Right kidney (tissue), 9 donors: ENCODE measurements at places on chromosomes 7 and 10.
A peak's percentile ranks its signal among the peaks of the same experiment; 100 is the strongest.

- no peak for DNase-seq
These were observed 74.6 kb downstream of the CREM start for GRCh38 chr10:35201234-35201633.

DNA sequence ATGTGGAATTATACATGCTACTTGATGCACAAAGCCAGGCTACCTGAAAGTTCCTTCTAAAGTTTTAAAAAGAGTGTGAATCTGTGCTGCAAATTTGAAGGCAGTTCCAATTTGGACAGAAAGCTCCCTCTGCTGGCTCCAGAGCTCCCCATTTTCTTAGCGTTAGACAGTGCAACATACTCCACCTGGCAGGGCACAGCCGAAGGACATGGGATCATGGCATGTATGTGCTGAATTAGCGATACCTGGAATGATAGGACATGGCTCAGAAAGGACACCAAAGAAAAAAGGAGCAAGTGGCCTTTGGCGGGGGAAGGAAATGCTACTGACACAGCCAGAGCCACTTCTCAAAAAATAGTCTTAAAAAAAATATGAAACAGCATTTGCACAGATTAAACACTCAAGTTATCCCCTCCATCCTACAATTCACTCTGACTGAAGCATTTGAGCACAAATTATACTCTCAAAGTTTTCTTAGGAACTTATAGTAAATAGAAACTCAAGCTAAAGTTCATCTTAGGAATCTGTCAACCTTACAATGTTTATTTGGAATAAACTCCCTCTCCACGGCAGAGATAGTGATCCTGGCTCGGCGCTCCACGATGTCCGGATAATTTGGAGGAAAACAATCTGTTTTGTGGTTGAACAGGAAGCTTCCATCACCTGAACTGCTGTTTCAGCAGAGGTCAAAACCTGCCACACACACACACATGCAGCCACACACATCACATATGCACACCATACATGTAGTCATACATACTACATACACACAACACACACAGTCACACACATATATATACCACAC is 80.0 kb downstream of the C7orf25 start:
- peak; percentile 40 for DNase-seq

DNA sequence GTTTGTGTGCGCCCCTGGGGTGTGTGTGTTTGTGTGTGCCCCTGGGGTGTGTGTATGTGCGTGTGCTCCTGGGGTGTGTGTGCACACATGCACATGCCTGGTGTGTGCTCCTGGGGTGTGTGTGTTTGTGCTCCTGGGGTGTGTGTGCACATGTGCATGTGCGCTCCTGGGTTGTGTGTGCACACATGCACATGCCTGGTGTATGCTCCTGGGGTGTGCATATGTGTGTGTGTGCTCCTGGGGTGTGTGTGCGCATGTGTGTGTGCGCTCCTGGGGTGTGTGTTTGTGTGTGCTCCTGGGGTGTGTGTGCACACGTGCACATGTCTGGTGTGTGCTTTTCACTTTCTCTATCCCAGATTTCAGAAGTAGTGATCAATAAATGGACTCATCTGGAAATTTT is 321.0 kb downstream of the WDR37 start:
- DNase-seq, result no peak

DNA sequence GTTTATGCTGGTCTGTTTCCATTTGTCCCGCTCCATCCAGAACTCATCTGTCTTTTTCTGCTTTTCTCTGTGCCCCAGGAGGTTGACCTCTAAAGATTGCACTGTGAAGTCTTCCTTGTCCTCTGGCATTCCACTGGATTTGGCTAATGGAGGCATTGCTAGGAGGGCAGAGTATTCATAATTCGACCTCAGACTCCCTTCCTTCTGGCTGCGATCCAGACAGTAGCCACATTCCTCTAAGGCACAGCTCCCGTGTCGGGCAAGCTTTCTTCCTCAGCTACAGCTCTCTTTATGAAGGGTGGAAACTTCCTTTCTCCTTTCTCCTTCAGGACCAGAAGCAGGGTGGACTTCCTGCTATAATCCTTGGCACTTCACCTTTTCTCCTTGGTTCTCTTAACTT is 175.9 kb downstream of the BAMBI start:
- DNase-seq, result no peak

DNA sequence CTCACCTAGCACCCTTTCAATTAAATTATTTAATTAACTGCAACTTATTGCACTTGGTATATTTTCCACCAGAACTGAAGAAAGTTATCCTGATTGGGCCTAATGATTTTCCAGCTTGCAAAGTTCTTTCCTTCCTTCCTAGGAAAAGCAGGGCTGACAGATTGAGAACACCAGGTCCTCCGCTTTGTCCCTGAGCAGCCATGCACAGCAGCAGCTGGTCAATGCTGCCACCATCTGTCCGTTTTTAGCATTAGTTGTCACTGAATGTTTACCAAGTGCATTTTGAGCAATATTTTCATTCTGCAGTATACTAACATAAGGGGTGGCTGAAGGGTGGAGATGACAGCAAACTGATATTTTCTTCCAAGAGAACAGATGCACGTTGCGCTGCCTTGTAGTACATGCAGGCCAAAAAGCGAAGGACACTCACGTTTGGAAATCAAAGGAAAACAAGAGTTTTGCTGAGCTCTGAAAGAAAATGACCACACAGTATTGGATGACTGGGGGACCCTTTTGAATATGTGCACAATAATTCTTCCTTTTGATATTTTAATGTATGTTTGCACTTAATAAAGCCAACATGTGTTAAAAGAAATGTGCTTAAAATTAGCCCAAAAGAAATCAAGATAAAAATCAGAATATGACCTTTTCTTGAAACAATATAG is 248.8 kb upstream of the PTN start:
- peak; percentile 42 for DNase-seq

GRCh38 chr7:68247126-68247525 is 1250.5 kb downstream of the TYW1 start:
- no peak for DNase-seq

DNA sequence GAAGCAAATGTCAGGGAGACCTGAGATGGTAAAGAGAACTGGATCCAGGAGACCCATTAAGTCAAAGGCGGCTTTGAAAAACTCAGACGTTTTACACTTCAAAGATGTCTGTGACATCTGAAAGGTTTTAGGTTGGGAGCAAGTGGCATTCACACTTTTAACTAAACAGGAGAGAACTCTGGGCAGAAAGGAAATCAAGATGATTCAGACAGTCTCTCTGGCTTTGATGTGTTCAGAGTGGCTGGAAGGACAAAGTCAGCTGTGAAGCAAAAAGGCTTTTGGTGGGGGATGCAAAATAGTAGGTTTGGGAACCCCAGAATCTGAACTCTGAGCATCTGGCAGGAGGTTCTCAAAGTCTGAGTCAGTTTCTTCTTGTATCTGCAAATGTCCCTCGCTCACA is 66.6 kb downstream of the PRKCQ start:
- no peak for DNase-seq

DNA sequence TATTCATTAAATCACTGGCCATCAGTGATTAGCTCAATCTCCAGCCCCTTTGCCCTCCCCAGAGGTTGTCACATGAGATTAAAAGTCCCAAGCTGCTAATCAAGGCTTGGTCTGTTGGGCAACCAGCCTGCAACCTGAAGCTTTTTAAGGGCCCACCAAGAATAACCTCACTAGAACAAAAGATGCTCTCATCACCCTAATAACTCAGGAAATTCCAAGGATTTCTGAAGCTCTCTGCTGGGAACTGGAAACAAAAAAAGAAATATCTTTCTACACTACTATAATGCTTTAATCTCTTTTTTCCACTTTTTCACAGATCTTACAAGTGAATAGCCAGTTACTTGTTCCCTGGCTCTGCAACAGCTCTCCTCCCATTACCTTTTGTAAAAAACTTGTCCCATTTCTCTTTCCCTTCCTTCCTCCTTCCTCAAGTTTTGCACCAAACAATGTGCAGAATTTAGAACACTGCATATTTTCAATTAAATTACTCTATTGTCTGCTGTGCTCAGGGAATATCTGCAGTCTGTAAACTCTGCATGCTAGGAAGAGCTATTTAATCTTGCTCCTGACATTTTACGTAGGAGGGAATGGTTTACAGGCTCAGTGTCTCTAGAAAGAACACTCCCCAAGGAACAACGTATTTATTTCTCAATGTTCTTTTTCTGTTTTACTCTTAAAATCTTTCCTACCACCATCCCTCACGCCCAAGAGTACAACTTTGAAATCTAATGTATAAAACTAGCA is 169.1 kb downstream of the IMMP2L start:
- no peak for DNase-seq
